HL-60 (cell line): ENCODE measurements at places on chromosomes 6 and 20.

- DNase-seq: no peak
Measured at GRCh38 chr6:45619994-45620471, 242.3 kb upstream of the SUPT3H start.

GRCh38 chr6:74250161-74250818 lies 554.3 kb downstream of the CD109 start:
- no peak for DNase-seq

- no peak for DNase-seq
Measured at GRCh38 chr6:57222743-57223077, 603 bp upstream of the RAB23 start.

GRCh38 chr6:148316308-148316707 lies 26.3 kb upstream of the SASH1 start:
- DNase-seq: no peak

DNA sequence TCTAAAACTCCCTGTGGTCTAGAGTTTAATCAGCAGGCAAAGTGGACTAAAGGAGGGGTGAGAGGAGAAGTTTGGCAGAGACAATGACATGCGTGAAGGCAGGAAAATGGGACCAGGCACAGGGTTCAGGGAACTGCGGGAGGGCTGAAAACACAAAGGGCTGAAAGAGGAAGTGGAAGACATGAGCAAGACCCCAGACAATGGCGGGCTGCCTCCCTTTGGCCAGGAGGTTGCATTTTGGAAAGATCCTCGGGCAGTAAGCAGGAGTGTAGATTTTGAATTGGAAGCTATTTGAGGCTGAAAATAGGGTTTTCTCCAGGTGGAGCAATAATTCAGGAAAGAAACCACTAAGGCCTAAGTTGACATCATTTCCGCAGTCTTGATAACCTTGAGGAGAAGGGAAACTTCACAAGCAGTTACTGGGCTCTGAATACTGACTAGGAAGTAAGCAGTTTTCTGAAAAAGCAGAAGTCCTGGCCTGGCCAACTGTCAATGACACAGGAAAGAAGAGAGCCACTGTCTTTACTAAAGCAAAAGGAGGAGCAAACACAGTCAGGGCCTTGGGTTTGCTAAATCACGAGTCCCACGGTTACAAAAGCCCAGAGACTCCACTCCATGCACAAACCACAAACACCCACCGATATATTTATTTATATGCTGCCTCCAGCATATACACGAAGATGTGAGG lies 3.4 kb downstream of the LY86 start:
- DNase-seq: peak; percentile 97

GRCh38 chr6:43328528-43328927 lies 19.9 kb upstream of the CRIP3 start:
- DNase-seq: no peak

DNA sequence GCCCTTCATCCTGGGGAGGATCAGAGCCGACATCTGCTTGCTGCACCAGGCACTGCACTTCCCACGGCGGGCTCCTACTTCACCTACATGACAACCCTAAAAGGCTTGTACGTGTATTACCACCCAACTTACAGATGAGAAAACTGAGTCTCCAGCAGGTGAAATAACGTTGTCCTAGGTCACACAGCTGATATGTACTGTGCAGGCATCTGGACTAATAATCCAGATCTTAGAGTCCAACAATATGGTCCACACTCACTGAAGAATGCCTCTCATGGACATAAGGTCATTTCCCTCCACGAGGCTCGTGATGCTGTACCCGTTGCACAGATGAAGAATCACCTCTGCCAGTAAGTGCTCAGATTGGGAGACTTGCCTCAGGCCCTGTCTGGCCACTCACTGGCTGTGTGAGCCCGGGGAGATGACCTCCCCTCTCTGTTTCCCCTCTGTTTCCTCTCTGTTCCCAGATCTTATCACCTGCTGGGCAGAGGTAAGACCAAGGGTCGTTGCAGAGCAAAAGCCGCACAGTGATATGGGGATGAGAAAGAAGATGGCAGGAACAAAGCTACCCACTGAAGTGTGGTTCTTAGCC lies 32.1 kb downstream of the TGM2 start:
- DNase-seq: no peak

DNA sequence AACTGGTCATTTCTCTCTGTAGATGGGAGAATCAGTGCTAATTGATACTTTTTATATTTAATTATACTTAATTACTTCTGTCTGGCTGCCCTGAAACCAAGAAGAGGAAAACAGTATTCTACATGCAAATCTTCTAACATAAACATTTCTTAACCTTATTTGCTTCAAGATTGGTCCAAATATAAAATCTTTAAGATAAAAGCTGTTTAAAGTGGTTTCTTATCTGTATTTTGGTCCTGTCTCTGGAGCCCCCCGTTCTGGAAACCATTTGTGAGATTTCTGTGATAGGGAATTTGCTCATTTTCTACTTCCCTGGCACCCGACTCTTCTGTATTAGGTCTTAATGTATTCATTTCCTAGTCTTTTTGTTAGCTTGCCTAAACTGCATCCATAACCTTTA lies 168.6 kb downstream of the RNF144B start:
- no peak for DNase-seq

DNA sequence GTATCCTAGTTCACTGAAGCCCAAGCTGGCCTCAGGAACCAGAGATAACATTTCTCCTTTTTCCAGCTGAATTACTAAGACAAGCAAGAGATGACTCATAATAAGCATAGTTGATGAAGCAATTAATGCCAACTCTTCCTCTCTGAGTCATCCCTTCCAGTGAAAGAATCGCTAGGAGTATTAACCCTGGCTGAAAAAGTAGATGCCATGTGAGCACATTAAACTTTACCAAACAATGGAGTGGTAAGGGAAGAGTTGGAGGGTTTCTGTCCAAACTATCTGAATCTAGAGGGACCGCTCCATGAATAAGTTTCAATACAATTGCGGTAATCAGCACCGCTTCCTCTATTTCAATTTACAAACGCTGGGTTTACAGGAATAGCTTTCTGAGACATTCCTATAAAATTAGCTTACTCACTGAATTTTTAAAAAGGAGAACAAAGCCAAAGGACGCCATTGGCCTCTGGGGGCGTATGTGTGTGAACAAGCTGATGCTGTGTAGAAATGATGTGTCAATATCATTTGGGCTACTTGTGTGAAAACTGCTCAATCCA lies 48.3 kb downstream of the ATXN1 start:
- peak; percentile 80 for DNase-seq

- no peak for DNase-seq
Measured at GRCh38 chr6:47009583-47009982, 32.5 kb downstream of the ADGRF1 start.

DNA sequence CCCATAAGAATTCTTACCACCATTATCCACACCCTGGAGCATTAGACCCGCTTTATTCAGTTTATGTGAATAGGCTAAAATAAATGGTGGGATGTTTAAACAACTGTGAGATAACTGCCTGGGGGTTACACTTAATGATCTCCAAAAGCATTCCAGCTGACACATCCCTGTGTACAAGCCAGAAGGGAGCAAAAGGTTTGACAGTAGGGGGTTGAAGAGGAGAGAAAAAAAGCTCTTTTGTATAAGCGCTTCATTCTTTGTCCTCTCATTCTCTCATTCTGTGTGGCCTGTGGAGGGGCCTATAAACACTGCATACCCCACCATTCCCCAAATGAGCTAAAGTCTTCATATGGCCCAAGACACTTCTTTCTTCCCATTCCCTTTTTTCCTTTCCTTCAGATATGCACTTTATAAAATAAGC lies 30.8 kb upstream of the COL21A1 start:
- DNase-seq: no peak

DNA sequence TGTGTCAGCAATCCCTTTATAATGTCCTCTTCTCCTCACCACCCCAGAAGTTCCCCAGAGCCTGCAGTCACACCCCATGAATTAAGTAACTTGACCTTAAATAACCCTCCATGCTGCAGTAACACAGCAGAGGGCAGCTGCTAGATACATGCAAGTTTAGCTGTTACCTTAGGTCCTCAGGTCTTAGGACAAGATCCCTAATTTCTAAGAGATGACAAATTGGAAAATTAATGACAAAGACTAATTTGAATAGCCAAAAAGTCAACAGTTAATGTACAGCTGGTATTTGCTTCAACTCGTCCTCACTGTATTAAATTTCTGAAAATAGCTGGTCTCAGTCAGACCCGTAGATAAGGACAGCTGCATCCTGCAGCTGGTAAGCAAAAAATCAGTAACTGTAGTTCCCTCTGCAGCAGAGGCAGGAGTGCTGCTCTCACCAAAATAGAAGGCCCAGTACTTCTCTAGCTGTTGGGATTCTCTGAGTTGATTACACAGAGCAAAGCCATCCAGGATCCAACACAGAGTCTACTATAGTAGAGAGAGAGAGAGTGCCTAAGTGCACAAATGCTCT lies 62.4 kb downstream of the TNFRSF21 start:
- DNase-seq: peak; percentile 32

DNA sequence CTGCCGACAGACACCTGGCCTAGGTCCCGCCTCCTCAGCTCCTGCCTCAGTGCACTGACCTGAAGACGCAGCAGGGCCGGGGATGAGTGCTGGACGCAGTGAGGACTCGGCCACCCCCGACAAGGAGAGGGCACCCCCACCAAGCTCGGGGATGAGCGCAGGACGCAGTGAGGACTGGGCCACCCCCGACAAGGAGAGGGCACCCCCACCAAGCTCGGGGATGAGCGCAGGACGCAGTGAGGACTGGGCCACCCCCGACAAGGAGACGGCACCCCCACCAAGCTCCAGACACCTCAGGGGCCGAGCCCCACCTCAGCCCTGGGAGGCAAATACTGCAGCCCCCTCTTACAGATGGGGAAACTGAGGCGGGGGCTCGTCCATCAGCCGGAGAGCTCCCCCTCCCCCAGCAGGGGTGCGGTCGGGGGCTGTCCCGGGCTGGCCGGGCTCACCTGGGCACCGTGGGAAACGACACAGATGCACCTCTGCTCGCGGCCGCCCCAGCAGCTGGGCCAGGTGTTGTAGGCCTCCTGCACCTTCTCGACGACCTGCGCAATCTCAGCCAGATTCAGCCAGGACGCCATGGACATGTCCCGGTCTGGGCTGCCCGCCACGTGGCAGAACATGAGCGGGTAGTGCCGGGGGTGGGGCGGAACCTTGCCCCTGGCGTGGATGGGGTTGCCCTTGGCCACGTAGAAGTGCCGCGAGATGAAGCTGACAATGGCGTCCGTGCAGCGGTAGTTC lies 7.5 kb downstream of the HELZ2 start:
- no peak for DNase-seq

- no peak for DNase-seq
Measured at GRCh38 chr6:135118134-135118730, 62.9 kb upstream of the MYB start.

- DNase-seq: no peak
Measured at GRCh38 chr20:42775866-42776265, 413.8 kb downstream of the PTPRT start.

DNA sequence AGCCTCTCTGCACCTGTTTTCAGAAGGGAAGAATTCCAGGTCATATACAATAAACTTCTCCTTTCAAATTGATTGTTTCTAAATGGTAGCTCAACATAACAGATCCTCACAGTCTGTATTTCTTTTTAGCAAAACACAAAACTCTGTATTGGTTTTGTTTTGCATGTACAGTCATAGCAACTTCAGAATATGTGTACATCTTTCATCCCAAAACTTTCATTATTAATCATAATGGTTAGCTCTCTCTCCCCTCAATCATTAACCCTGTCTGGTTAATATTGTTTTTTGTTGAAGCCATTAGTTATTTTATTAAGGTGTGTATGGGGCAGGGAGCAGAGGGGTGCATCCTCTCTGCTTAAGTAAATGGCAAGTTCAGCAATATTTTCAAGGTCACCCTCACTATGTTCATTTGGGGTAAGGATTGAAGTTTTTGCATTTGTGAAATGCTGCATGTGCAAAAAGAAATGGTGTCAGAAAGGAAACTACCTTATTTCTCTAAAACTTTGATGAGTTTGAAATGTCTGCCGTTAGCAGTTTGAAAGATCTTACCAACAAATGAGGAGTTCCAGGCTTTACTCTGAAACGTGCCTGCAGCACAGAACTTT lies 136.8 kb upstream of the BTBD3 start:
- no peak for DNase-seq

DNA sequence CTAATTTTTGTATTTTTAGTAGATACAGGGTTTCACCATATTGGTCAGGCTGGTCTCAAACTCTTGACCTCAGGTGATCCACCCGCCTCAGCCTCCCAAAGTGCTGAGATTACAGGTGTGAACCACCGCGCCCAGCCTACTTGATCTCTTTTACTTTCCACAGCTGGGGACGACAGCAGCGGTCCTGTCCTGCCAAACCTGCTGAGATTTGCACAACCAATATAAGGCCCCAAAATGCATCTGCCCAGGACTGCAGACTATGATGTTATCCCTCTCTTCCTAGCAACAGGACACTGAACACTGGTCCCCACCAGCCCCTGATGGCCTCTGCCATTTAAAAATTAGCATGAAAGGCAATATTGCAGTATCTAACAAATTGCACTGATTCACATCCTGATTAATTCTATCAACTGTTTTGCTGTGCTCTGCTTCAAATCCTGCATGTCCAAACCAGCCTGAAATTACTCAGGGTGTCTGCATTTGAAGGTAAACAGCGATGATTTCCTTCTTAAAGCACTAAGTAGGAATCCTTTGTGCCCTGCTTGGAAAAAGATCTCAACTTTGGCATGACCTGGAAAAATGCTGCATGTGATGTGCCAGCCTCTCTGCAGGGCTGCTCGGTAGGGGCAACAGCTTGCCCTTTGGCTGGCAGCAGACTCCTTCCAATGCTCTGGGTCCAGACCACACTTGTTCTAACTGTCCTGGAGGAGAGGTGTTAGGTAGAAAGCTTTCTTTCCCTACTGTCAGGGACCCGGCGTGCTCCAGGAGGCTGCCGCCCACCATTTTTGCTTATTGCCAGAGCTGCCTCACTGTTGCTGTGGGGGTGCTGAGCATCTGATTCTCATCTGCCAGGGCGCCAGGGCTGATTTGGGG lies 27.4 kb upstream of the PXDC1 start:
- DNase-seq: no peak

GRCh38 chr6:83062225-83062624 lies 3.4 kb downstream of the UBE3D start:
- no peak for DNase-seq

DNA sequence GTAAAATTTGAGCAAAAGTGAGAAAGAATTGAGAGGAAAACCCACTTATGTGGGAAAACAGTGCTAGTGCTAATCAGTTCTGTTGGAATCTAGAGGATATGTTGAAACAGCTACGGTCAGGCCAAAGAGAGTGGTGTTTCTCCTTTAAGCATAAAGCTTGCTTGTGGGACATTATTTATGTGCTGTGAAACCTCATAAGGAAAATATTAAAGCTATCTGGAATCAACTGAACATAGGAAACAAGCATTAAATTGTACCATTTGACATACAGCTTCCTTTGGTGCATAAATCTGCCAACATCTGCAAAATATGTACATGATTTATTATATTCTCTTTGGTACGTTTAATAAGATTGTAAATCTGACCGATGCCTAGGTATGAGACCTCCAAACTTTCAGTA lies 182.5 kb upstream of the PDE10A start:
- no peak for DNase-seq

GRCh38 chr6:53979468-53980067 lies 131.7 kb upstream of the MLIP start:
- no peak for DNase-seq
